ENCODE measurements at places on chromosomes 3 and 15. TPM values are rescaled to one million over a fixed set of nuclear protein-coding genes. Genes with fewer than 3 reads are reported as not detected.

DALRD3 gene
- polyA plus RNA-seq, result 23.7 TPM

DNA sequence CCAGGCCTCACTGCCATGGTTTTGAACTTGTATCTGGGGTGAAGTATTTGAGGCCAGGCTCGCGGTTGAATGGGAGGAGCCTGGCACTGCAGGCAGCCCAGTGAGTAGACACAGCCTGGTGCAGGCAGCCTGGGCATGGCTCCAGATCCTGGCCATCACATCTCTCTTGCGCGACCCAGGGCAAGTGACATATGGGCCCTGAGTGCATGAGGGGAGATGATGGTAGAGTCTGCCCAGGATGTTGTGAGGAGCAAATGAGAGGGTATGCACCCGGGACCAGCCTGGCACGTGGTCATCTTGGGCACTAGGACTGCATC lies 103.5 kb downstream of the TBC1D2B start:
- H3K27me3 ChIP-seq, result no peaks in the 10 kb centered on the region
- no peak overlapping the region for H3K27ac ChIP-seq
- H3K4me3 ChIP-seq, result no peak overlapping the region
- DNase-seq, result no peak

DNA sequence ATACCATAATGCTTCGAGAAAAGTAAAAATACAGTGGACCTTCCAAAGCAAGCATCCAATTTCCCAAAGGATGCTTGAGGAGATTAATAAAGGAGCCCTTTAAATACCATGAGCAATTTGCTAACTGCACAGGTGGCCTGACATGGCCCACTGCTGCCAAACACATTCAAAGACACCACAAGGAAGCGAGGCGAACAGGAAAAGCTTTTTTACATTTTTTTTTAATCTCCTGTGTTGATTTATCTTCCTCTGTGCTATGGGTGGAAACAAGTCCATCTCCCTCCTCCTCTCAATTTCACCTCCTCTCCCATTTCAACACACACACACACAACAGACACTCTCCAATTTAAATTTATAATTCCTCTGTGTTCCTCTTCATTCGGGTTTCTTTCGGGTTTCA lies 243.4 kb downstream of the IGSF11 start:
- no peaks in the 10 kb centered on the region for H3K4me1 ChIP-seq
- H3K4me3 ChIP-seq, result no peak overlapping the region

- DNase-seq, result no peak
- no peak overlapping the region for H3K27ac ChIP-seq
- H3K4me3 ChIP-seq, result no peak overlapping the region
- H3K36me3 ChIP-seq, result no peaks in the 10 kb centered on the region
Observed at GRCh38 chr3:105988540-105989212, 119.9 kb upstream of the CBLB start.

DNA sequence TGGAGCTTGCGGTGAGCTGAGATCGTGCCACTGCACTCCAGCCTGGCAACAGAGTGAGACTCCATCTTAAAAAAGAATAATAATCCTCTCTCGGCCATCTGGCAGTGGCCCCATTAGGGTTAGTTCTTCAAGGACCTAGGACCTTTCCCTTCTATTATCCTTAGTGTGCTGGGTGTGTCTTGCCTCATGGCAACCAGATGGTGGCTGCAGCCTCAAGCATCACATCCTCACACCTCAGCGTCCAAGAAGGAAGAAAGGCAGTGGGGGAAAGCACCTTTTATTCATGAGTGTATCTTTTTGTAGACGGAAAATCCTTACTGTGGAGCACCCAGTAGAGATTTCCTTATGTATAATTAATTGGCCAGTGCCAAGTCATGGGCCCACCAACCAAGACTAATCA lies 42.7 kb upstream of the TFRC start:
- no peak overlapping the region for H3K4me3 ChIP-seq
- H3K27ac ChIP-seq, result no peak overlapping the region
- H3K4me1 ChIP-seq, result no peaks in the 10 kb centered on the region
- no peaks in the 10 kb centered on the region for H3K36me3 ChIP-seq
- H3K27me3 ChIP-seq, result no peaks in the 10 kb centered on the region

GRCh38 chr3:27749643-27750042 lies 27.5 kb upstream of the EOMES start:
- no peak for DNase-seq
- H3K27me3 ChIP-seq, result no peaks in the 10 kb centered on the region
- H3K27ac ChIP-seq, result no peak overlapping the region
- H3K4me1 ChIP-seq, result no peaks in the 10 kb centered on the region
- H3K4me3 ChIP-seq, result no peak overlapping the region

DNA sequence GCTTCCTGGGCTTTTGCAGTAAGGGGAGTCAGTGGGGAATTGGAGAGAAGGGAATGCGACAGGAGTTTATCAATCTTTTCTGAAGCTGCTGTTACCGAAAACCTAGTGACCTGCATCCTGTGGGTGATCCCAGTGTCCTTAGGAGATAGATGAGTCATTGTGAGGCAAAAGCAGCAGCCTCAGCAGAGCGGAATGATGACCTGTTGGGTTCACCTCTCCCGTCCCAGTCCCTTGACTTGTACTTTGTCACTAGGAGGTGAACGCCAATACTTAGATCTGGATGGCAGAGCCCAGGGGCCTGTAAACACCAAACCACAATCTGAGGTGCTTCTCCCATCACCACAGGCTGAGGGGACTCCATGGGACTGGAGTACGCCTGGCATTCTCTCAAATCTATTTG lies 17.9 kb downstream of the CDAN1 start:
- no peak for DNase-seq
- no peaks in the 10 kb centered on the region for H3K27me3 ChIP-seq
- no peaks in the 10 kb centered on the region for H3K4me1 ChIP-seq
- peaks cover 54% of the 10 kb centered on the region for H3K36me3 ChIP-seq
- H3K4me3 ChIP-seq, result no peak overlapping the region

DNA sequence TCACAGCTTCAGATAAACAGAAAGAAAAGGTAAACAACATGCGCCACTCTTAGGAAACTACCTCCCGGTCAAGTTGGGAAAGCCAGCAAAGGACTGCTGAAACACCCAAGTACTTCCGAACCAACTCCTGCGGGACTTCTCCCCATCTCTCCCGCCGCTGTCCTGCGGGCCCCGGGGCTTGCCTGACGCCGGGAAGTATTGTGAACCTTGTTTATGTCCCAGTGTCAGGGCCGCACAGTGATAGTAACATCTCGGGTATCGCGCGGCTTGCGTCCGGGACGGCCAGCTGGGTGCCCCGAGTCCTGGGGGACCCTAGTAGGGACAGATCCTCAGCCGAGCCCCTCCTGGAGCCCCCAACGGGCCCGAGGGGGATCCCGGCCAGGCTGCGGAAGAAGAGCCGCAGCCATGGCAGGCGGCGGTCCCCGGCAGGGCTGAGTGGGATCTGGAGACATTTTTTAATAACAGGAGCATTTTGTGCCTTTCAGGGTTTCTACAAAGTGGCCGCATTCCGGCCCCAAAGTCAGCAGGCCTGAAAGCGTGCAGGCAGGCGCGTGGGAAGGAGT lies 756 bp downstream of the CLPX start:
- peak overlapping the region; percentile 95 for H3K4me3 ChIP-seq
- H3K36me3 ChIP-seq, result no peaks in the 10 kb centered on the region
- H3K27ac ChIP-seq, result peak overlapping the region; percentile 98
- peak; percentile 60 for DNase-seq

- H3K27ac ChIP-seq, result no peak overlapping the region
- no peak overlapping the region for H3K4me3 ChIP-seq
- H3K36me3 ChIP-seq, result peaks cover 51% of the 10 kb centered on the region
Observed at GRCh38 chr15:41483519-41483918, 10.2 kb upstream of the ITPKA start.

- H3K27ac ChIP-seq, result no peak overlapping the region
- peaks cover 15% of the 10 kb centered on the region for H3K36me3 ChIP-seq
- no peaks in the 10 kb centered on the region for H3K4me1 ChIP-seq
- H3K4me3 ChIP-seq, result no peak overlapping the region
Observed at GRCh38 chr15:76947454-76947853, 15.9 kb downstream of the RCN2 start.

GRCh38 chr15:45395943-45396342 lies 17.6 kb upstream of the GATM start:
- H3K4me1 ChIP-seq, result peaks cover 20% of the 10 kb centered on the region
- peak; percentile 47 for DNase-seq
- no peaks in the 10 kb centered on the region for H3K36me3 ChIP-seq

DNA sequence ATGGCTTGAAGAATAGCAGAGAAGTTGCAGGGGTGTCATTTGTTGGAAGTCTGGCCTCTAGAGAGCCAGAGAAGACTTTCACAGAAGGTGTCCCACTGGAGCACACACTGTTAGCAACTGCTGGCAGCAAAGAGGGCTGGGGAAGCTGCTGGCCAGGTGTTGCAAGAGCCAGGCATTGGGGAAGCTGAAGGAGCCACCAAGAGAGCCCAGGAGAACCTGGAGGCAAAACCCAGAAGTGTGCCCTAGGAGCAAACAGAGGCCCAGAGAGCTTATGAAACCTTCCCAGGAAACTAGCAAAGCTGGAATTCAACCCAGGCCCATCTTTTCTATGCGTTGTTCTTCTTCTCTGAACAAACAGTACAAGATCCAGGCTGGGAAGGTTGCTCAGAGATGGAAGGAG lies 132.7 kb upstream of the TRIM42 start:
- H3K36me3 ChIP-seq, result no peaks in the 10 kb centered on the region
- no peak overlapping the region for H3K4me3 ChIP-seq
- H3K27ac ChIP-seq, result no peak overlapping the region
- H3K27me3 ChIP-seq, result no peaks in the 10 kb centered on the region
- no peak for DNase-seq
- H3K4me1 ChIP-seq, result no peaks in the 10 kb centered on the region

GRCh38 chr15:66570327-66570726 lies 4.5 kb upstream of the LCTL start:
- H3K4me3 ChIP-seq, result no peak overlapping the region
- no peak for DNase-seq
- H3K27ac ChIP-seq, result no peak overlapping the region
- no peaks in the 10 kb centered on the region for H3K4me1 ChIP-seq
- no peaks in the 10 kb centered on the region for H3K27me3 ChIP-seq
